ENCODE measurements at places on chromosomes 6 and 20. TPM values are rescaled to one million over a fixed set of nuclear protein-coding genes. Genes with fewer than 3 reads are reported as not detected.
A peak's percentile ranks its signal among the peaks of the same experiment; 100 is the strongest.

The HCRTR2 gene
- not detected for polyA plus RNA-seq

GRCh38 chr20:59940956-59941294 is 736 bp downstream of the FAM217B start:
- H3K27ac ChIP-seq: peak overlapping the region; percentile 77
- no peaks in the 10 kb centered on the region for H3K27me3 ChIP-seq
- peaks cover 36% of the 10 kb centered on the region for H3K4me1 ChIP-seq
- H3K36me3 ChIP-seq: peaks cover 9% of the 10 kb centered on the region
- peak overlapping the region; percentile 63 for H3K4me3 ChIP-seq
- no peak for DNase-seq

The TRIM10 gene
- polyA plus RNA-seq: not detected

The TAP1 gene
- 56.1 TPM for polyA plus RNA-seq
